ENCODE measurements at places on chromosomes 3 and 15.

- no peak for DNase-seq
Measured at GRCh38 chr15:61753018-61753710, 307.1 kb downstream of the VPS13C start.

DNA sequence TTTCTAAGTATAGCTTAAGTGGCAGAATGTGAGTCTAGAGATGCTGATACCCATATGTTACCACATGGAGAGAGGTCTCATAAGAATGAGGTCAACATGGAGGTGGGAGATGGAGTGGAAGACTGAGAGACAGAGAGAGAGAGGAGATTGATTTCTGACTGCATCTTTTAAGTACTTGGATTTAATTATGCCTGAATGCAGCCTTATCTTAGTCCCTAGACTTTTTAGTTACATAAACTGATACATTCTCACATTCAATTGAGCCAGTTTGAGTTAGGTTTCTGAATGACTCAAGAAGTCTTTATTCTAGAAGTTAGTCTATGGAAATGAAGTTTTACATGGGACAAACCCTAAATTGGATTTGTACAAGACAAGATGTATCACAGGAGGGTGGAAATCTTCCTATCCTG, 58.5 kb upstream of the TNFSF10 start:
- no peak for DNase-seq

DNA sequence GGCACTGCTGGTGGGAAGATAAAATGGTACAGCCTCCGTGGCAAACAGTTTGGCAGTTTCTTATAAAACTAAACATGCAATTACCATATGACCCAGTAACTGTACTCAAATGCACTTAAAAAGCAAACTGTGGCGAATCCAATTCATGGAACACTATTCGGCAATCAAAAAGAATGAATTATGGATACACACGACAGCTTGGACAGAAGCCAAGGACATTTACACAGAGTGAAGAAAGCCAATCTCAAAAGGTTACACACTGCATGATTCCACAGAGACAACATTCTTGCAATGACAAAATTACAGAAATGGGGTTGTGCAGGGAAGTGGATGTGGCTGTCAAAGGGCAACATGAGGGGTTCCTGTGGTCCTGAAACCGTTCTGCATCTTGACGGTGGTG, 122.1 kb upstream of the IQSEC1 start:
- no peak for DNase-seq

- no peak for DNase-seq
Measured at GRCh38 chr3:195802261-195802701, 9.4 kb downstream of the MUC4 start.

DNA sequence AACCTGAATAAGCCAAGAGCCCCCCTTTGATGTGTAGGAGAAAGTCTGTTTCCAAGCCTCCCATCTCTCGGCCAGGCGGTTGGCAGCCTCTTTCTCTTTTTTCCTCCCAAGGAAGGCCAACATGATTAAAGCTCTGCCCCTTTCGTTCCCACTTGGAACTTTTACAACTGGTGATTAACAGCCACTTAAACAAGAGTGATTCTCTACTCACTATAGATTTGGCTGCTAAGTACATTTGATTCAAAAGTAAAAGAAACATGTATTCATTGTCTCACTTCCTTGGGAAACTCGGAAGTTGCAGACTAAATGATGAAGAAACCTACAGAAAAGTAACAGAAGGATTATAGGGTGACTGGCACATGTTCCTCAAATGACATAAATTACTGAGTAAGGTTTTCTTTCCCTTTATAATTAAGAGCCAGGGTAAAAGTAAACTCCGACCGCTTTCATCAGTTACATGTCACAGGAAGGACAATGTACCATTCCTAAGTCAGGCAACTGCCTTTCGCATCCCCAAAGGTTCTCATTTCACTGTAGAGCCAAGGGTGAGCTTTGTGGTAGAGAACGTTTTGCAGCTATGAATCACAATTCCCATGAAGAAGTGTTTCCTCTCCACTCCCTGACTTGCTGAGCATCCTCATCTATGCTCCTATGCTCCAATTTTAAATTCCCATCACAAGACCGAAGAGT, 72.7 kb downstream of the MB21D2 start:
- DNase-seq: no peak
